ENCODE measurements at places on chromosomes 5 and 9.

- DNase-seq = no peak
These were observed 12.4 kb downstream of the IPPK start for GRCh38 chr9:92657296-92658094.

DNA sequence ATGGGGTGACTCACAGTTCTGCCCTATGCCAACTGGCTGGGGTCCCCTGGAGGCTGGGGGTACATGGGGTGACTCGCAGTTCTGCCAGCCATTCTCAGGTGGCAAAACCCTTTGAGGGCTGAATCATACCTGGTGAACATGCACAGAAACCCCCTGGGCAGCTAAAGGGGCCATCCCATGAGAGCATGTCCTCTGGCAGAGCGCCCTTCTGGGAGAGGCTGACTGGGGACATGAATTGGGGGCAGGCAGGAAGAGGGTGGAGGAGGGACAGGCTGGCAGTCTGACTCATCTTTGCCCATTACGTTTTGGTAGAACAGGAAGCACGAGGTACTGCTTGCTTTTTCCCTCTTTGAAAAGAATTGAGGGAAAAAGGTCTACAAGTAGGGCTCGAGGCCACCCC is 16.7 kb downstream of the TRAF1 start:
- no peak for DNase-seq

- no peak for DNase-seq
These were observed 665.5 kb upstream of the ZNF608 start for GRCh38 chr5:125411744-125412560.

GRCh38 chr9:97480749-97481148 is 20.7 kb upstream of the TMOD1 start:
- DNase-seq = no peak

DNA sequence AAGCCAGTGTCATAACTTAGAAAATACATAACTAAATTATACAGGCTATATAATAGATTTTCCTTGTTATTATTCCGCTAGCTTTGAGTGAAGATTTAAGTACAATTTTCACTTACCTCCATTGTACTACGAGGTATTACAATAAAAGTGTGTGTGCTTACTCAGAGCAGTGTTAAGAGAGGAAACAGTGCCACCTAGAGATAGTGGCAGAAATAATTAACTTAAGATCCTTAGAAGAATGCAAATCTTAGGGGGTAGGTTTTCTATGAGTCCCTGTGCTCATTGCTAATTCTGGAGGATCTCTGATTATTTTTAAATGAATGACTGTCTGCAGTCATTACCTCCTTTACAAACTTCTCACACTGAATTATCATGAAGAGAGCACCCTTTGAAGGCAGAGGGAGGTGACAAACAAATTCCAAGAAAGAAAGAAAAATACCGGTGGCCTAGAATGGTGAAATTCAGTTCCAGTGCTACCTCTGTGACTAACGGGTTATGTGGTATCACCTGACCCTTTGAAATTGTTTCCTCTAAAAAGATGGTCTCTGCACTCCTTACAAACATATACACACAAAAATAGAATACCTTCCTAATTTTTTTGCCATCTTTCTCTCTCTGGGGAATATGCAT is 379.8 kb downstream of the TRIM36 start:
- DNase-seq = no peak

DNA sequence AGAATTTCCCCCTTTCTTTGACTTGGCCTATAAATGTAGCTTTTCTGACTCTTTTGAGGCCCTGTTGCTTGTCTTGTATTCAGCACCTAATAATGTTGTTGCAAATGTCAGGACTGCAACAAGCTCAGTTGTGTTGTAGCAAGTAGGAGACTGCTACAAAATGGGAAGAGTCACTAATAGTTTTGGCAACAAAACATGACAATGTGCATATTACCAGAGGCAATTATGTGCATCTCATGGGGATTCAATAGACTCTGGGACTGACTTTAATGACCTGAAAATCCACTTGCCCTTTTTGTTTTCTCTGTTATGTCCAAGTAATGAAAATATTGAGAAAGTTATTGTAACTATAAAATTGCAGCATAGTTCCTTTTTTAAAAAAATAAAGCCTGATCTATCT is 368.4 kb downstream of the OSTF1 start:
- DNase-seq = no peak

GRCh38 chr9:5587024-5587423 is 41.9 kb upstream of the RIC1 start:
- DNase-seq = peak; percentile 33

- no peak for DNase-seq
These were observed 16.4 kb upstream of the C5orf47 start for GRCh38 chr5:173972607-173972924.

GRCh38 chr9:19133549-19134345 is 6.5 kb upstream of the PLIN2 start:
- DNase-seq = no peak

- no peak for DNase-seq
These were observed 334.8 kb upstream of the NMUR2 start for GRCh38 chr5:152739916-152740315.

GRCh38 chr9:135519179-135519971 is 1.9 kb upstream of the LCN1 start:
- DNase-seq = no peak

DNA sequence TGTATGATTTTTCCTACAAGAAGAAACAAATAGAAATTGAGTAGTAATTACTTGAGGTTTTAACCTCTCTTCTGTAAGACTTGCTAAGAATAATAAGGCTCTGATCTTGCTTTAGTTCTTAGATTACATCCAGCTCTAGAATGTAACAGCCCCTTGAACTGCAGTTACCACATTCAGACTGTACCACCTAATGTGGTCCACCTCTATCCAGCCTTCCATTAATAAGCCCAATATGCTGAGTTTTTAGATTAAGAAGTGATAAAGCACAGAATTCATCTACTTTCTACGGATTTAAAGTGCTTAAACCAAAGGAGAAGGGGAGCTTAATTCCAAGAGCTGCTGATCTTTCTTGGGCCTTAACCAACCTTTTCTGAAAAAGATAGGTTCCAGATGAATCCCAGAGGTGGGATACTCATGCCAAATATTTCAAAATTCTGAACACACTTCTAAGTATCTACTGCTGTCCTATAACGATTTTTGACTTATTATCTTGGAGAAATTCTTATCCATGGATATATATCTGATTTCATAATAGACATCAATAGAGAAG is 131.5 kb downstream of the ZNF608 start:
- no peak for DNase-seq

- no peak for DNase-seq
These were observed 1.9 kb upstream of the SMC2 start for GRCh38 chr9:104092192-104092591.

DNA sequence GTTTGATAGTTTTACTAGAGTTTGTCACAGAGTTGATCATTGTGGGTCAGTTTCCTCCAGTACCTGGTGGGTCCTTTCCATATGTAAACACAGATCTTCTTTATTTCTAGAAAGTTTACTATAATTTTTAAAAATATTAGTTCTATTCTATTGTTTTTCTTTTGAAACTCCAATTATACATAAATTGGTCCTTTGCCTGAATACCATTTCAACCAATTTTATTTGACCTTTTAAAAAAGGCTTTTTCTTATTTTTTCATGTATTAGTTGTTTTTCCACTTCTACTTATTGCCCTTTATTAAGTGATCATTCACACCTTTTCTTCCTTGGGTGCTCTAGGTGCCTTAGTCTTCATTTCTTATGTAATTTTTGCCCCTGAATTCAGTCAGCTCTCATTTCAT is 33.0 kb upstream of the MUSK start:
- no peak for DNase-seq

GRCh38 chr5:29114331-29114768 is 2076.0 kb upstream of the CDH9 start:
- DNase-seq = no peak

GRCh38 chr9:25310961-25311360 is 367.3 kb downstream of the TUSC1 start:
- no peak for DNase-seq

GRCh38 chr5:12141496-12141895 is 237.2 kb upstream of the CTNND2 start:
- no peak for DNase-seq

DNA sequence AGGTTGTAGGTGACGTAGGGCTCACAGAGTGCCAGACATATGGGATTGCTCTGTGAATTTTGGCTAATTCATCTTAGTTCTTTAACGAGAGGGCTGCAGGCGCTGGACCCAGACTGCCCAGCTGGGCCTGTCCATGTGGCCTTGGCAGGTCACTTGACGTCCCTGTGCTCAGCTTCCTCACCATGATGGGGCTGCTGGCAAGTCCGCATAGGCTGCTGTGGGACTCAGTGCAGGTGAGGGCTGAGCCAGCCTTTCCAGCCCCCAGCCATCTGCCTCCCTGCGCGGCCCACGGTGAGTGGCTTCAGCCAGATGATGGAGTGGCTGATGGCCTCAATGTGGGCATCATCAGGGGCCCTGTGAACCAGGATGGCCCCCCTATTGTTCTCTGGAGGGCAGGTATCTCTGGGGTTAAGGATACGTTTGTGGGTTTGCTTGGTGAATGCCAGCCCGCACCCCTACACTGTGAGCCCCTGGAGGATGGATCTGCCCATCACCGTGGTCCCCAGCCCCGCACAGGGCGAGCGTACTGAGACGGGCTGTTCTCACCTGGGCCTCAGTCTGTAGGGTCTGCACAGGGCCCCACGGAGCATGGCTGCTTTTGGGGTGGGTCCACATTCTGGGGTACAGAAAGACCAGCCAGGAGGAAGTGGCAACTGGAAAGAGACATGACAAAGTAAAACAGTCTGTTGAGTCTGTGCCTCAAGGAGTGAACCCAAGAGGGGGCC is 3.7 kb downstream of the CARD19 start:
- DNase-seq = no peak

DNA sequence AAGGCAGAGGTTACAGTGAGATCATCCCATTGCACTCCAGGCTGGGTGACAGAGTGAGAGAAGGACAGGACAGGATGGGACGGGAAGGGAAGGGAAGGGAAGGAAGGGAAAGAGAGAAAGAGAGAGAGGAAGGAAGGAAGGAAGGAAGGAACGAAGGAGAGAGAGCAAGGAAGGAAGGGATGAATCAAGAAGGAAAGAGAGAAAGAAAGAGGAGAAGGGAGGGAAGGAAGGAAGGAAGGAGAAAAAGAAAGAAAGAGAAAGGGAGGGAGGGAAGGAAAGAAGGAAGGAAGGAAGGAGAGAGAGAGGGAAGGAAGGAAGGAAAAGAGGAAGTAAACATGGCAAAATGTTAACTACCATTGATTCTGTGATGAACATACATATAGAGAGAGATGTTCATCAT is 28.8 kb downstream of the SGTB start:
- no peak for DNase-seq

DNA sequence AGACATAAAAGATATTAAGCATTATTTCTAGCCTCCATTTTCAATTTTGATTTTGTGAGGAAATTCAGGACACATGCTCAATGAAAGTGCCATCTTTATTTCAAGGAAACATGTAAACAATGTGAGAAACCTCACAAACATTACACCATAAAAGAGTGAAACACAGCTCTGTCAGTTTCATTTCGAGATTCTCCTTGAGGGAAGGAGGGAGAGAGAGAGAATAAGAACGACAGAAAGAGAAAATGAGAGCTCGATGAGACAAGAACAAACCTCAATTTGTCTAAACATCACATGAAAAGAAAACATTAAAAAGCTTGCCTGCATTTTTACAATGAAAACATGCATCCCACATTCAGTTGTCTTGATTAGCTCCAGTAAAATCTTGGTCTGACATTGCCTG is 553.5 kb upstream of the MEF2C start:
- no peak for DNase-seq

DNA sequence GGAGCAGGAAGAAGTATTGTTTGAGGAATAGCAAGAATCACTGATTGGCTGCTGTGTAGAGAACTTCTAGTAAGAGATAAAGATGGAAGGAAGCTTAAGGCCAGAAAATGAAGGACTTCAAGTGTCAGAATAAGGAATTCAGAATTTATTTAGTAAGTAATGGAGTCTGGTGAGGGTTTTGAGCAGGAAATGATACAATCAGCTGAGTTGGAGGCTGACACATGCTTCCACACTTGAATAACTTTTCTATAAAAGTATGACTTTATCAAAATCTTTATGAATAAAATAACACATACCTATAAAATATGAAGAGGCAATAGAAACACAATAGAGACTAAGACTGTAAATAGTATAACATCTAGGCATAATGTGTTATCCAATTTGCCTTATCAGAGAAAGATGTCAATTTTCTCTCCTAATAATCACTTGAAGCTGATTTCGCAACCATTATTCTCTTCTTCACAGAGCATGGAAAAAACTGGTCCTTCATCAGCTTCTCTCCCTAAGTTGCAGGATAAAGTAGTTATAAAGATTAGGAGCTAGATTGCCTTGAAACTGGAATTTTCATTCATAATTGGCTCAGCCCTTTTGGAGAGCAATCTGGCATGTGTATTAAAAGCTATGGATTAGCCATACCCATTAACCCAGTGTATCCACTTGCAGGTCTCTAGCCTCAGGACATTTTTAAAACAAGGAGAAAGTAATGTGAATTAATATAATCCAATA is 143.4 kb downstream of the ZNF608 start:
- no peak for DNase-seq

GRCh38 chr5:10600626-10601245 is 36.9 kb downstream of the ANKRD33B start:
- no peak for DNase-seq

GRCh38 chr9:109806506-109807115 is 26.6 kb downstream of the PALM2AKAP2 start:
- no peak for DNase-seq

DNA sequence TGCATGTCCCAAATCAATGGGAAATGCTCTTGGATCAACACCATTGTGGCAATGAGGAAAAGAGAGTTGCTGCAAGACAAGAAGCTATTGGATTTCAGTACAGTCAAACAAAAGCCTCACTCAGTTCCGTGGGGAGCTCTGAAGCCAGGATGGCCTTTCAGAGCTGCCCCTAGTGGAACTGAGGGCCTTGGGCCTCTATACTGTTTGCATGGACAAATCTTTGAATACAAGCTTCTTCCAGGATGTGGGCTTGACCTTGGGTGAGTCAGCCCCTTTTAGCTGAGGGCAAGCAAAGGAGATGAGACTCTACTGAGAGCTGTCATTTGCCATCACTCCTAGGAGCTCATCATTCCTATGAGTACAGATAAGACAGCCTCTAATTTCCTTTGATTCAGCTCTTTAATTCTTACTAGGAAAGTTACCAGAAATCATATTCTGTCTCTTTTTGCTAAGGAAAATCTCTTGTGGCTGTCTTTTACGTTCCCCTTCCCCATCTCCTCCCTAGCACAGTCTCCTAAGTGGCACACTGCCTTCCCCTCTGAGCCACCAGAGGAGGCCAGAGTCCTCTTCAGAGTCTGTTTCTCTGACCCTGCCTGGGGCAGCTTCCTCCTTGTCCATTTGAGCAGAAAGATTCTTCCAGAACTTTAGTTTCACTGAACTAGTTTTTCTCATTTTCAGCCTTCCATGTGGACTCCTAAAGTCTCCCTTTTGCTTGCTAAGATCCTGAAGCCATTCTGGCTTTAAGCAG is 168.8 kb upstream of the POC5 start:
- no peak for DNase-seq

DNA sequence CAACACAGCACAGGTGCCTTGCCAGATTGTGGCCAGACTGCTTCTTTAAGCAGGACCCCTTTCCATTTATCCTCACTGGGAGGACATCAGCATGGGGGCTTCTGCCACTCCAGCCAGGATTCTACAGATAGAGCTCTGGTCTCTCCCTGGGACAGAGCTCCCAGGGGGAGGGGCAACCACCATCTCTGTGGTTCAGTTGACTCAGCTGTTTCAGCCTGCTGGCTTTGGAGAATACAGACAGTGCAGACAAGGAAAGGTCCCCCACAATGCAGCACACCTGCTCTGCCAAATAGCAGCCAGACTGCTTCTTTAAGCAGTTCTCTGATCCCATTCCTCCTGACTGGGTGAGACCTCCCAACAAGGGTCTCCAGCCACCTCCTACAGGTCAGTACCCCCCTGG is 132.8 kb downstream of the OR2K2 start:
- no peak for DNase-seq

- DNase-seq = no peak
These were observed 10.4 kb upstream of the ANXA1 start for GRCh38 chr9:73141282-73141681.

Measured in stimulated activated CD4-positive, alpha-beta T cell treated with anti-CD3 and anti-CD28 coated beads, Interleukin-2, amount 100 ng/mL, for 48 hours (primary cell).